ENCODE measurements at places on chromosomes 16 and 17.

- DNase-seq: no peak
Measured at GRCh38 chr16:76941113-76941512, 249.9 kb upstream of the MON1B start.

GRCh38 chr16:84175350-84176081, 11.3 kb downstream of the TAF1C start:
- no peak for DNase-seq

DNA sequence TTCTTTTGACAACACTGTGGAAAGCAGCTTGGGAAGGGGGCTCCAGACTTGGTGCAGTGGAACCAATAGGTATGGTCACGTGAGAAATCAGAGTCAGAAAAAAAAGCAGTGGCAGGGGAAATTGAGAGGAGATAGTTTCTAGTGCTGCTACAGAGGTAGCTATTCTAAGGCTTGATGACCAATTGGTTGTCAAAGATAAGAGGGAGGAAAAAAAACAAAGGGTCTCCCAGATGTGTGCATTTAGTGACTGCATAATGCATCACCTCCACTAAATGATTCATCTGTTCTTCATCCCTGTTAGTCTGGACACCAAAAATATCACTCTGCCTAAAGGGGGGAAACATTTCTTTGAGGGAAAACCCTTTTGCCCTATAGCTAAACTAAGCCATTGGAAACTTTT, 56.5 kb downstream of the PIGL start:
- no peak for DNase-seq

DNA sequence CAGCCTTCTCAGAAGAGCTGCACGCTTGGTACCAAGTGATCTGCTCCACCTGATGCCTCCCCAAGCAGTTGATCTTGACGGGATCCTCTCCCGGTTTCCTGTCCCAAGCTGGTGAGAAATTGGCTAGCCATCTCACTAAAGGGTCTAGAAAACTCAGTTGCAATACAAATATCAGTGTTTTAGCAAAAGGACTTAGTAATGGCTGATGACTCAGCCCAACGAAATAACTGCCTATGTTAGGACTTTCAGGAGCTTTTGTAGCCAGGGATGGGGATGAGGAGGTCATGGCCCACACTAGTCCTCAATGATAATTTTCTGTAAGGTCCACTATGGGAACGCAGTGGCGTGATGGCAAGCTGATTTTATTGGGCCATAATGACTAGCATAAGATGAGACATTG, 23.3 kb upstream of the ENGASE start:
- no peak for DNase-seq

DNA sequence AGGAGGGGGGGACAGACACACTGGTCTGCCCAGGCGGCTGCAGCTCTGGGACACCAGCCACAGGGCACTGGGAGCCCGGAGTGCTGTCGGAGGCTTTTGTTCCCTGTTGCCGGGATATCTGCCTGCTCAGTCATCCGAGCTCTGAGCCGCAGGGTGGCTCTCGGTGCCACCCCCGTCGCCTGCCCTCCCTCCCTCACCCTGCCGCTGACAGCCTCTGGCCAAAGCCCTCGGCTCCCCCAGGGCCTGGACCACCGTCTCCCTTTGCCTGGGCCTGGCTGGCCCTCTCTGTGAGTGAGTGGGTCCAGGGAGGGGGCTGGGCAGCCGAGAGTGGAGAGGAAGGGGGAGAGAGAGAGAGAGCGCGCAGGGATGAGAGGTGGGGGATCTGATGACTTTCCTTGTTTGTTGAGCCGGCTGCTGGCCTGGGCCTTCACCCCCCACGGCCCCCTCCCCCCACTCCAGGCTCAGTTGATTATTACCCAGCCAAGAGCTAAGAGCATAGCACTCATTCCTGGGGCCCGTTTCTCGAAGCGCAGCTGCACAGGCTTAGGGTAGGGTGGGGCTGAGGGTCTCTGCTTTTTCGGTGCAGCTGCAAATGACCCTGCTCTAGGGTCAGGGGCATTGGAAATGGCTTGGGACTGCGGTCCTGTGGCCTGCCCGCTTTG, 2.7 kb downstream of the FOXJ1 start:
- no peak for DNase-seq

GRCh38 chr16:54022362-54022761, 264.2 kb downstream of the IRX3 start:
- DNase-seq: no peak

- no peak for DNase-seq
Measured at GRCh38 chr16:60295451-60295850, 1561.3 kb upstream of the GOT2 start.

GRCh38 chr17:12548558-12548957, 117.1 kb upstream of the MYOCD start:
- no peak for DNase-seq

DNA sequence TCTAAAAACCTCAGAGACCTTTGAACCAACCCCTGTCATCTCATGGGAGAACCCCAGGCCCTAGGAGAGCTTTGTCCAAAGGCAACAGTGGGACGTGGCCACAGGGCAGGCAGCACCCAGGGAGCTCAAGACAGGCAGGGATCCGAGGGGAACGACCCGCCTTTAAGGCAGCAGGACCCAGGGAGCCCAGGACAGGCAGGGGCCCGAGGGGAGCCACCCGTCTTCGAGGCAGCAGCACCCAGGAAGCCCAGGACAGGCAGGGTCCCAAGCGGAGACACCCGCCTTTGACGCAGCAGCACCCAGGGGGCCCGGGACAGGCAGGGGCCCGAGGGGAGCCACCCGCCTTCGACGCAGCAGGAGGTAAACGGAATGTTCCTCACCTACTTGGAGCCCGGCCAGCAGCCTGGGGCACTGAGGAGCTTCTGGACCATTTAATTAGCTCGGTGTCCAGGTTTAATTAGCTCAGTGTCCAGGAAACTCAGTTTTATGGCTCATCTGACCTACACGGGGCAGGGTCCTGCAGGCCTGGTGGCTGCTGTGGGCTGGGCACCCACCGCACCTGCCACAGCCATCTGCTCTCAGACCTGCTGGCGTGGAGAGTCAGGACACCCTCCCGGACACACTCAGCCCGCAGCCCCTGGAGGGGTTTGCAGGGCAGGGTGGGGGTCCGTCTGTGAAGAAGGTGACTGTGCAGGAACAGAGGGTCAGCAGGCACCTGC, 24.4 kb downstream of the PIEZO1 start:
- no peak for DNase-seq
